ENCODE measurements at places on chromosomes 12 and 14.
A peak's percentile ranks its signal among the peaks of the same experiment; 100 is the strongest.

- DNase-seq = no peak
These were observed 114.8 kb downstream of the BCL11B start for GRCh38 chr14:99157246-99157645.

DNA sequence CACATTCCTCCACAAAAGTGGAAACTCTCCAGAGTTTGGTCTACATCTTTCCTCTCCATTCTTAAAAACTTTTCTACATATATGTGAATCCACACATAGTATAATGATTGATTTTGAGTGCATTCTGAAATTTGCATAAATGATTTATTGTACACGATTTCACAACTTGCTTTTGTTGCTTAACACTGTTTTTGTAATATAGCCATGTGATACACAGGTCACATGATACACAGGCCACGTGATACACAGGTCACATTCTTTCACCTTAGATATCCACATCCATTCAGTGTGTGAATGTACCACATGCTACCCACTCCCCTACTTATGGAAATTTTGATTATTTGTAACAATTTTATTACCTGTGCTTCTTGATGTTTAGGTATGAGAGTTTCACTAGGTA lies 319.1 kb downstream of the ZFP36L1 start:
- DNase-seq = no peak

GRCh38 chr12:115078990-115079389 lies 395.0 kb upstream of the TBX3 start:
- no peak for DNase-seq

DNA sequence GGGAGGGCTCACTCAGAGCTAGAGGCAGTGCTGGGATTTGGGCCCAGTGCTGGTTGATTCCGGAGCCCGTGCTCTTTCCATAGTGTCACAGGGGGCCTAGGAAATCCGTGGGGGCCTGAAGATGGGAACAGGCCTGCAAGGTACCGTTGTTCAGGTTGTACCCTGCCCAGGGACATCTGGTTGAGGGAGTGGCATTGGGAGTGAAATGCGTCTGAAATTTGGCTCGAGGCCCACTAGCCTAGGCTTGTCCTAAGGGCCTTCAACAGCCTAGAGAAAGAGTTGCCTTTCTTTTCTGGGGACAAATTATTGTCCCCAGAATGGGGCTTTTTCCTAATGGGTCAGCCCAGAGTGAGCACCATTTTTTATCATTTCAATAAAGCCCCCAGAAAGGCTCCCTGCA lies 26.4 kb upstream of the FAM222A start:
- DNase-seq = no peak

GRCh38 chr14:61972711-61973110 lies 210.5 kb downstream of the SNAPC1 start:
- DNase-seq = no peak

DNA sequence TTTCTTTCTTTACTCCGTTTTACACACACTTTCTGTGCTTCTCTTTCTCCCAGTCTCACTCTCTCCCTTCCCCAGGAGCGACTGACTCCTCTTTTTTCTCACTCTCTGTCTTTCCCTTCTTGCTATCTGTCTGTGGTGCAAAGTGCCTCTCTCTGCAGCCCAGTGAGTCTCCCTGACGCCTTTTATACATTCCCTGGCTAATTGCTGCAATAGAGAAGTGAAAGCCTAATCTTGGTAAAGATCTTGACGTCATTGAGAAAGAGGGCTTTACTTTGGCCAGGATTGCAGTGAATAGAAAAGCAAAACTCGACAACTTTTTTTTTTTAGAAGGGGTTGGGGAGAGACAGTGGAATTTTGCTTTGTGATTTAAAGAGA lies 706 bp upstream of the DIO2 start:
- peak; percentile 8 for DNase-seq

- no peak for DNase-seq
These were observed 39.4 kb downstream of the SDR9C7 start for GRCh38 chr12:56894698-56895368.

DNA sequence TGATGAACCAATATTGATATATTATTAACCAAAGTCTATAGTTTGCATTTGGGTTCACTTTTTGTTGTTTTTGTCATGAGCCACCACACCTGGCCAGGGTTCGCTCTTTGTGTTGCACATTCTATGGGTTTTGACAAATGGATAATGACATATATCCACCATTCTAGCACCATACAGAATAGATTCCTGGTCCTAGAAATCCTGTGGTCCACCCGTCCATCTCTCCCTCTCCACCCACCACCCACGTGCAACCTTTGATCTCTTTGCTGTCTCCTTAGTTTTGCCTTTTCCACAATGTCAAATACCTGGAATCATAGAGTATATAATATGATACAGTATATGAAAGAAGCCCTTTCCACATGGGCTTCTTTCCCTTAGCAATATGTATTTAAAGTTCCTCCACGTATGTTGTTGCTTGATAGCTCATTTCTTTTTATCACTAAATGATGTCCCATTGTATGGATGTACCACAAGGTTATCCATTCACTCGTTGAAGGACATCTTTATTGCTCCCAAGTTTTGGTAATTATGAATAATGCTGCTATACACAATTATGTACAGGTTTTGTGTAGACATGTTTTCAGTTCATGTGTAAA lies 7.4 kb downstream of the RPL6 start:
- DNase-seq = no peak

GRCh38 chr12:79331870-79332269 lies 358.9 kb downstream of the PAWR start:
- DNase-seq = no peak

GRCh38 chr12:24491968-24492367 lies 456.9 kb downstream of the BCAT1 start:
- DNase-seq = no peak

Measured in urothelium cell line (cell line).